RWPE1 (cell line): ENCODE measurements at places on chromosomes 3 and 15.
A peak's percentile ranks its signal among the peaks of the same experiment; 100 is the strongest.

DNA sequence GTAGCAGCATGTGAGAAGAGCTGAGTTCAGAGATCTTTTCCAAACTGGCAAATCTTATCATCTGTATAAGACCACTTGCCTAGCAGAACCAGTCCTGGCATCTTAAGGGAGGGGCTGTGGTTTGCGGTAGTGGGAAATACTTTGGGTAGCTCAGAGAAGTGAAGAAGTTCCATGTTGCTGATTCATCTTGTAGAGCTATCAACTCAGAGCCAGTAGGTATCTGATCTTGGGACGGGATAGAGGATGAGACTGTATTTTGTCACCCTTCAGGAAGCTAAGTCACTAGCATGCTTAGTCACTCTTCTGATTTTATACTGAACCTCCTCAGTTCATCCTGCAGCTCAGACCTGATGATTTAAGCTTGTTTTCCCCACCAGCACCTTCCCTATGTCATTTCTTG is 211.4 kb downstream of the NR1D2 start:
- no peak for DNase-seq

- no peak for DNase-seq
These were observed 229.9 kb downstream of the LRRN1 start for GRCh38 chr3:4029135-4029534.

DNA sequence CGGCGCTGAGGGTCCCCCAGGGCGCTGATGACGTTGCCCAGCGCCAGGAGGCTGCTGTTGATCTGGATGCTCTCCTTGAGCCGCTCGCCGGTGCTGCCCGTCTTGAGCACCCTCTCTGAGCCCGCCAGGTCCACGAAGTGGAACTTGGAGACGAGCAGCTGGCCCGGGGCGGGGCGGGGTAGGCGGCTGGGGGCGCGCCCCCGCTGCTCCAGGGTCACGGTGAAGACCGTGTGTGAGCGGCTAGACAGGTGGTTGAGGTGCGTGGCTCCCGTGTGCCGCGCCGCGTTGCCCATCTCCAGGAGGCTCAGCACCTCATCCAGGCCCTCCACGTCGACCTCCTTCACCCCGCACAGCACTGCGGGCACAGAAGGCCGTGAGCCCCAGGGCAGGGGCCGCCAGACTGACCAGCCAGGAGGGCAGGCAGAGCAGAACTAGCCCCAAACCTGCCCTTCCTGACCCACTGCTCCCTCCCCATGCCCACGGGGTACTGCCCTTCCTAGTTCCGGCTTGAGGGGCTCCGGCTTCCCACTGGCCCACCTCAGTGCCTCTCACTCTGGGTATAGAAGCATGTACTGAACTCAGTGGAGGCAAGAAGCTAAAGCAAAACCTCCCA is 6.1 kb downstream of the KIF7 start:
- DNase-seq, result no peak

DNA sequence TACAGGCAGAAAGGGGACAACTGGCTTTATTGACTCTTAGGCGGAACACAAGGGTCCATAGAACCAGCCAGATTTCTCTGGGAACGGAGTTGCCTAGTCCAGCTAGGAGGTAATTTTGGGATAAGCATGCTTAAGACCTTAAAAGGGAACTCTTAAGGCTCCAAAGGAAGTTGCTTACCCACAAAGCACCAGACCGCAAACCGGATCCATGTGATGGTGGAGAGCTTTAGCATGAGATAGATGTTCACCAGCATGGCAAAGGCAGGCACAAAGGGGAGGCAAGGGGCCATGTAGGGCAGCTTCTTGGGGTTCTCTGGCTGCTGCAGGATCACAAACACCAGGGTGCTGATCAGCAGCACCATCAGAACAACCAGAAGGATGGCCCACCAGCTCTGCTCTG is 61.4 kb downstream of the CLDN11 start:
- no peak for DNase-seq

DNA sequence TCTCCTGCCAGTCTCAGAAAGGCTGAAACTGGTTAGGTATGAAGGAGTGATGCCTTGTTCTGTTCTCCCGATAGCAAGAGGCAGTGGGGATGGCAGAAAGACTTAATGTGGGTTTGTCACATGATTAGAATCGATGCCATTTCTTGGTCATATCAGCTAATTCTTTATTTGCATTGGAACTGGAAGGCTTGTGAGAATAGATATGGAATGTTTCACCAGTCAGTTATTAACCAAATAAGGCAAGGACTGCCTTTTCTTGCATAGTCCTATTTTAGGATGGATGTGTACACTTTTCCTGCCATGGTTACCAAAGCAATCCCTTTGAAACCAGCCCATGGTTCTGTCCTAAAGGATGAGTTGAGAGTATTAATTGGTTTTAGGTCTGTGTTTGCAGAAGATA is 33.7 kb downstream of the FILIP1L start:
- DNase-seq, result no peak

DNA sequence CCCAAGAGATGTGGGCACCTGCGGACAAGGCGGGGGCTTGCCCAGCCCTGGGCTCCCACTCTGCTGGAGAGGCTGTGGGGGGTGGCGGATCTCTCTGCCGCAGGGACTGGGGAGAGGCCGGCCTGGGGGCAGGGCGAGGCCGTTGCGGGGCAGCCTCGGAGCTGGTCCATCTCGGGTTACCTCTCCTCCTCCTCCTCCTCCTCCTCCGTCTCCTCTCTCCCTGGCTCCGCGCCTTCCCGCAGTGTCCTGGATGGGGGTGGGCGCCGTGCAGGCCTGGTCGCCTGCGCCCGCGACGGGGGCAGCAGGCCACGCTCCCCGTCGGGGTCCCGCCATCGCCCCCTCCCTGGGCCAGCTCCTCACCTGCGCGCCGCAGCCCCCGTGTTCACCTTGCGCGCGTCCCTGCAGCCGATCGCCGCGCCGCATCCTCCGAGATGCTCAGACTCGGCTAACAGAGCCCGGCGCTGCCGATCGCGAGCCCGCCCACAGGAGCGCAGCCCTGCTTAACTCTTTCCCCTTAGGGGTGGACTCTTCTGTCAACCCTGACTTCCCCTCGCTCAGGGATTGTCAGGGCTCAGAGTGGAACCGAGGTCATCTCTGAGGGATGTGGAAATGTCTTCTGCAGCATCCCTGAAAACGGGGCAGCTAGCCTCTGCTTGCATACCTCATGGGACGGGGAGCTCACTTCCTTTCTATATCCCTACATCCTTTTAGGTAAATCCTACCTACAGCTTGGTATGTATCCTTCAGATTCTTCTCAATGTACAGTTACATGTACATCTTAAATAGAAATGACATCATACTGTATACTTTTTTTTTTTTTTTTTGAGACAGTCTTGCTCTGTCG is at the start of gene PRRT3:
PRRT3 (minus strand) TSS at position 447 of the 844 bp plus-strand sequence. CDS start 2,293 bp downstream, outside the sequence.
- peak; percentile 39 for DNase-seq

DNA sequence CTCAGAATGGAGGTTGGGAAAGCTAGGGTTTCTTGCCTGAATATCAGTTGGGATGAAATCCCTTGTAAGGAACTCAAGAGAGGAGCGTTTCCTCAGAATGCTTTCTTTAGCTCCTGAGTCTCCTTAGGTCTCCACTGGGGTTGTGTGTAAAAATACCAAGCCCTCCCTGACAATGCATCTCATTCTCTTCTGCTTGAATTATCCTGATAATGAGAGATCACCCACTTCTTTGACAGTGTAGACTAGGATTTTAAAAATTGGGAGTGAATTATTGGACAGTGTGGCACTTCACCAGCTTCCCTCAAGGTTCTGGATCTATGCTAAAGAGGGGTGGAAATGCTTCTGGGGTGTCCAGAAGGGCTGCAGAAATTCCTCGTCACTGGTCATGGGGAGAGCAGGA is 41.8 kb upstream of the POLG start:
- DNase-seq, result no peak

DNA sequence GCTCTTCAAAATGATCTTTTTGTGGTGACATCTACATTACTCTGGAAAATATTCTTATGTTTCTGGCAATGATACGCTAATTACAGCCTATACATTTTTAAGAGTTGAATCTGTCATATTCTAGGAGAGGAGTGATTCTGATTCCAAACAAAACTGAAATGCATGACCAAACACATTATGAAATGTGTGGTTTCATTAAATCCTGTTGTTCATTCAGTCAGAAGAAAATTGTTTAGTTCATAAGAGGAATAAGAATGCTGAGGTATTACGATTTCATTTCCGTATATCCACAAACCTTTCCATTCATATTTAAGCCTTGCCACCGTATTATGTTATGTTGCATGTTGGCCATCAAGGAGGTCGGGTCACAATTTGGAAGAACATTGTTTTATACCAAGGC is 345.1 kb downstream of the FEZF2 start:
- no peak for DNase-seq

- DNase-seq, result no peak
These were observed 5.8 kb downstream of the PLXNB1 start for GRCh38 chr3:48423883-48424695.

GRCh38 chr15:50016951-50017350 is 102.1 kb downstream of the ATP8B4 start:
- no peak for DNase-seq

- DNase-seq, result no peak
These were observed 75.0 kb downstream of the PEX5L start for GRCh38 chr3:179961703-179962078.

DNA sequence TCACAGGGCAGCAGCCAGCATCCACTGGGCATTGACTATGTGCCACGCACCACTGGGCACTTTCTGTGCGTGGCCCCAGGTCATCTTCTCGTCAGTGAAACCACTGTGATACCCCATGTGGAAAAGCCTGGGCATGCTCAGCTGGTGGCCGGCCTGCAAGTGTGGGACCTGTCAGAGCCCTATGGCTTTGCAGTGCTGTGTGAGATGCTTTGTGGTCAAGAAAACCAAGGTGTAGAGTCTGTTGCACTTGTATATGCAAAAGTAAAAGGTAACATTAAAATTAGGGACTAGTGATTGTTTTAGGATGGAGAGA is 69.5 kb downstream of the PGPEP1L start:
- no peak for DNase-seq
